Pancreas (tissue), 10 donors: ENCODE measurements at places on chromosomes 12 and 14. TPM values are rescaled to one million over a fixed set of nuclear protein-coding genes. Genes with fewer than 3 reads are reported as not detected.

TROAP gene
- 0.08 TPM for total RNA-seq

AACS gene
- total RNA-seq: 11.0 TPM

RNASE13 gene
- total RNA-seq: not detected

CCDC175 gene
- total RNA-seq: not detected

CCDC196 gene
- 2.0 TPM for total RNA-seq

LTBR gene
- 52.5 TPM for total RNA-seq

ZFHX2 gene
- total RNA-seq: 0.93 TPM

PAH gene
- total RNA-seq: 10.1 TPM

CFAP73 gene
- 0.23 TPM for total RNA-seq

SLC38A4 gene
- 2.1 TPM for total RNA-seq
